ENCODE measurements at places on chromosomes 11 and 22.

- DNase-seq: no peak
Observed at GRCh38 chr11:19433367-19433766, 192.6 kb upstream of the E2F8 start.

GRCh38 chr22:20180640-20181039, 29.8 kb upstream of the CCDC188 start:
- DNase-seq: no peak

DNA sequence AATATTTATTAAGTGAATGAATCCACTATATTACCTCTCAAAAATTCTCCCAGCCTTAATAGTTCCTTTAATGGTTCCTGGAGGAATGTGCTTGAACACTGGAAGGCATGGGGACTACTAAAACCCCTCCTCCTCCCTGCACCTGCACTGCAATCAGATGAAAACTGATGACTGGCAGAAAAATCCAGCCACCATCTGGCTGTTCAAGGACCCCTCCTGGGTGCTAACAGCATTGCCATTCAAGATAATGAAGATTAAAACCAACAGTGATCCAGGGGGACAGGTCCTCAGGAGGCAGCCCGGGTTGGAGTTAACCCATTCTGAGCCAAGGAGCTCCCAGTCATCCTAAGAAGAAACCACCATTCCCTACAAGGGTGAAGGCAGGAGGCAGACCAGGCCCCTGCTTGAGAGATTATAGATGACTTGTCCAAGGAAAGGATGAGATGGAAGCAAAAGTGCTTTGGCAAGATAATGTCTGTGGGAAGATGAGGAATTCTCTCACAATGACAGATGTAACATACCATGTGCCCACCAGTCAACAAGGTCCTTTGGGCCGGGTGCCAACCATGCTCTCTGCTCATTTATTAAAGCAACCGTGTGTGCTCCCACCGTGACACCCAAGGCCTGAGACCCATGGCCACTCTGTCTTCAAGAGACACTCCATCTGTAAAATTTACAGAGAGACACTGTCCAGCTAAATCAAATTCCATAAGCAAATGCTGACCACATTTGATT, 90.6 kb downstream of the LARGE1 start:
- DNase-seq: no peak

- DNase-seq: no peak
Observed at GRCh38 chr11:78927511-78927910, 352.8 kb upstream of the NARS2 start.

GRCh38 chr22:38081941-38082828, 1.8 kb downstream of the SLC16A8 start:
- DNase-seq: no peak

DNA sequence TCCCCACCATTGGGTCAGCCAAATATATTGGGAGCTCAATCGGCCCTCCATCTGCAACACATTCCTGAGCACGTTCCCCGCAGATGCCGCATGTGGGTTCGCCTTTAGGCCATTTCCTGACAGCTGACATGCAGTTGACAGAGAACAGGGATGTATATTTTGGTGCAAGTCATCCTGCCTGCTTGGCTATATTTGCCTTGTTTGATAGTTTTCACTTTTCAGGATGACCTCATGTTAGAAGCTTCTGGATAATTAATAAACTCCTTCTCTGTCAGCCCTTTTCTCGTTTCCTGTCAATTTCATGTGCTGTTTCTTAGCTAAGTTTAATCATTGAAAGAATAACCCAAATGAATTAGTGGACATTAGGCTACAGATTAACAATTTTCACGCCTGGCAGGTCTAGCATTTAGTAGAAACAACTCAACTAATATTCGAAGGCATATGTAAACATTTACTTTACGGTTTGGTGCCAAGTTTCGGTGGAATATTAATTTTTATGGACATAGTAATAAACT, 105.8 kb upstream of the SLC5A12 start:
- no peak for DNase-seq

DNA sequence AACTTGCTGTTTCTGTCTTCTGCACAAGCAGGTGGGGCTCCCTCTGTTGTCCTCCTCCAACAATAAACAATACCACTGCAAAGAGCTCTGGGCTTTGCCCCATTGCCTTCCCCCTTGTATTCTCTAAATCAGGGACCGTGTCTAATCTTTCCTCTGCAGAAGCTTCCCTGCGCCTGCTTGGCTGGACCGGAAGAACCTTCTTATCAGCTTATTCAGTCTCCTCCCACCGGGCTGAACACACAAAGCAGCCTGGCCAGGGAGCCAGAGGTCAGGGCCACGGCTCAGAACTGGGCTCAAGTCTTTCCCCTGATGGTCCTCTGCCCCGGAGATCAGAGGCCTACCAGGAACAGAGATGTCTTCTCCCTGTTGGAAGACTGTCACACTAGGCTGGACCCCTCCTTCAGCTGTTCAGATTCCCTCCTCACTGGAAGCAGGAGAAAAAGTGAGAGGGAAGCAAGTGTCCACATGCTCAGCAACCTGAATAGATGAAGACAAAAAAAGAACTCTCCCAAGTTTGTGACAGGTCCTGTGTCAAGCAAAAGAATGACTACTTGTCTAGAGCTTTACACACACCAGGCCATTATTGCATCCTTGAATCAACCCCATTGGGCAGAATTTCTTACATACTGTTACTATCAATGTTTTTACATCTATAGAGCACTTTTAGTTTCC, 63.7 kb downstream of the RAB30 start:
- no peak for DNase-seq

DNA sequence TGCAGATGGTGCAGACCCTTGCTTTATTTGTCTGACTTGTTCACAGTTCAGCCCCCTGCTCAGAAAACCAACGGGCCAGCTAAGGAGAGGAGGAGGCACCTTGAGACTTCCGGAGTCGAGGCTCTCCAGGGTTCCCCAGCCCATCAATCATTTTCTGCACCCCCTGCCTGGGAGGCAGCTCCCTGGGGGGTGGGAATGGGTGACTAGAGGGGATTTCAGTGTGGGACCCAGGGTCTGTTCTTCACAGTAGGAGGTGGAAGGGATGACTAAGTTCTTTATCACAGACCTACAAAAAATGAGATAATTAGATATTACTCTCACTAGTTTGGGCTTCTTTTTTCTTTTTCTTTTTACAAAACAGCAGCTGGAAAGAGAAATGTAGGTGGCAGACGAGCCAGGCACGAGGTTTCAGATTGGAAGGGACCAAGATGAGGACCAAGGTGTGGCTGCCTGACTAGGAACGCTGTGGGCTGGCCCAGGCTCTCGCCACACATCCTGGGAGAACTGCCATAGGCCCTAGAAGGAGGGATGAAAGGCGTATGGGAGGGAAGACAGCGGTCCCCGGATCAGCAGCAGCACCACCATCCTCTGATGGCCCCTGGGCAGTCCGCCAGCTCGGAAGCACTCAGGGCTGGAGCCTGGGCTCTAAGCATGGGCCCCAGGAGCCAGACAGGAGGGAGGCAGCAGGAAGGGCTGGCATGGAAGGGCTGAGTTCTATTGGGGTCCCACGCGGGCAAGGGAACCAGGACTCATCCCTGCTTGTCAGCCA, 14.2 kb downstream of the TXN2 start:
- DNase-seq: no peak

DNA sequence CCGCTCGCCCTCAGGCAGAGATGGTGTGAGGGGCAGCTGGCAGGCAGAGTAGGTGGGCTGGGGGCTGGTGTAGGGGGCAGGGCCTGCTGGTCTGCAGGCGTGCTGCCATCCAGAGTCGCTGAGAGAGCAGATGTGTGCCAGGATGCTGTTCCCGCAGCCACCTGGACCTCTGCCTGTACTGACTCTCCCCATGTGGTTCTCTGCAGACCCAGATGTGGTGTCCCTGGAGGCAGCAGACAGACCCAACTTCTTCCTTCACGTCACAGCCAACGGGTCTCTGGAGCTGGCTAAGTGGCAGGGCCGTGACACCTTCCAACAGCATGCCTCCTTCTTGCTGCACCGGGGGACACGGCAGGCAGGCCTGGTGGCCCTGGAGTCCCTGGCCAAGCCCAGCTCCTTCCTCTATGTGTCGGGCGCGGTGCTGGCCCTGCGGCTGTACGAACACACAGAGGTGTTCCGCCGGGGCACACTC, 58.6 kb downstream of the OTOG start:
- DNase-seq: no peak

DNA sequence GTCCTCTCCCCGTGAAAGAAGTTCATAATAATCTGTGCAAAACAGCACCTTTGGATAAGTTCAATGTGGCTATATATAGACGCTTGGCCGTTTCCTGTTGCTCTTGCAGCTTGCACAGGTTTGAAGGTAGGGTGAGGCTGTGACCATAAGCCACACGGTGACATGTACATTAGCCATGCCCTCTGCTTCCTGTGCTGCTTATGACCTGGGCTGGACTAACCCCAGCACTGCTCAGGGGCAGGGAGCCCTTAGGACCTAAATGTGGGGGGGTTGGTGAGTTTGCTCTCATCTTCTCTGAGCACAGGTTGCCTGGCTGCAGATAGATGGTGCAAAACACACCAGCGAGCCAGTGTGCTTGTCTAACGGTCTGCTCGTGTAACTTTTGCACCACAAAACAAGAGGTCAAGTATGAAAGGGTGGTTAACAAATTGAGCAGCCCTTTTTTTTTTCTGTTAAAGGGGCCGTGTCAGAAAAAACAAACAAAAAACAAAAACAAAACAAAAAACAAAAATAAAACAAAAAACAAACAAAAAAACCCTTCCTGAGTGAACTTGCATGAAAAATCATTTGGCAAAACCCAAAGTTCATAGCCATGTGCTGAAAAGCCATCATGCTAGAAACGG, 37.3 kb downstream of the FLI1 start:
- DNase-seq: no peak

- no peak for DNase-seq
Observed at GRCh38 chr11:99020352-99021225, at the start of gene CNTN5. TSS of gene CNTN5 (plus strand) at chr11:99020949.

GRCh38 chr11:64810891-64811272, 531 bp upstream of the MEN1 start:
- no peak for DNase-seq

DNA sequence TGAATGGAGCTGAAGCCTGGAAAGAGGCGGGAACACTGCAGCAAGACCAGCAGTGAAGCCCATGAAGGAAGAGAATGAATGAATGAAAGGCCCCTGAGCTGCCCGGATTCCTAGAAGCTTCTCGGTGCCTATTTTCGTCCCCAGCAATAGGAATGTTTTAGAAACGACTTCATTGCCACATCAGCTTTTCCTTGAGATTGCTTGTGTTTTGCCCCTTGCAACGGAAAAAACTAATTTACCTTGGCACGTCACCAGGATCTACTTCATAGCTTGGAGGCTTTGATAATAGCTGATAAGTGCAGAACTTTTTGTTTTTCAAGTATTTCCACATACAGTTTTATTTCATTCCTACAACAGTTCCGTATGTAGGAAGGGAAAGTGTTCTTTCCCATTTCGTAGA, 248.9 kb upstream of the NARS2 start:
- no peak for DNase-seq

GRCh38 chr11:17550450-17551346, 3.6 kb downstream of the OTOG start:
- no peak for DNase-seq

- no peak for DNase-seq
Observed at GRCh38 chr11:88175569-88176075, 379 bp upstream of the RAB38 start.

GRCh38 chr11:14906578-14906977, 14.5 kb upstream of the CYP2R1 start:
- DNase-seq: no peak

- DNase-seq: no peak
Observed at GRCh38 chr11:117492578-117493251, 165.1 kb downstream of the CEP164 start.

DNA sequence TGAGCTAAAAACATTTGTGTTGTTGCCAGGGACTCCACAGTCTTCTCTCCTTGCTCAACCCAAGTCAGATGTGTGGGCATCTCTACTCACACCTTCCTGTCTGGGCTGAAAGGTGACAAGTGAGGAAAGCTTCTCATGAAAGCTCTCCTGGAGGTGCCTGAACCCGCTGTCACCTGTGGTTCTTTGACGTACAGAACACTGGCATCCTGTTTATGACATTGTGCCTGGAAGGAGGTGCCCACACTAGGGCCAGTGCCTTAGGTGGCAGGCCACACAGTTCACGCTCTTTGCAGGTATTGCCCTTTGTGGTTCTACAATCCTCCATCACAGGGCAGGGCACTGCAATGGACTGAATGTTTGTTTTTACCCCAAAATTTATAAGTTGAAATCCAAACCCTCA, 108.5 kb downstream of the CD44 start:
- peak; percentile 91 for DNase-seq

DNA sequence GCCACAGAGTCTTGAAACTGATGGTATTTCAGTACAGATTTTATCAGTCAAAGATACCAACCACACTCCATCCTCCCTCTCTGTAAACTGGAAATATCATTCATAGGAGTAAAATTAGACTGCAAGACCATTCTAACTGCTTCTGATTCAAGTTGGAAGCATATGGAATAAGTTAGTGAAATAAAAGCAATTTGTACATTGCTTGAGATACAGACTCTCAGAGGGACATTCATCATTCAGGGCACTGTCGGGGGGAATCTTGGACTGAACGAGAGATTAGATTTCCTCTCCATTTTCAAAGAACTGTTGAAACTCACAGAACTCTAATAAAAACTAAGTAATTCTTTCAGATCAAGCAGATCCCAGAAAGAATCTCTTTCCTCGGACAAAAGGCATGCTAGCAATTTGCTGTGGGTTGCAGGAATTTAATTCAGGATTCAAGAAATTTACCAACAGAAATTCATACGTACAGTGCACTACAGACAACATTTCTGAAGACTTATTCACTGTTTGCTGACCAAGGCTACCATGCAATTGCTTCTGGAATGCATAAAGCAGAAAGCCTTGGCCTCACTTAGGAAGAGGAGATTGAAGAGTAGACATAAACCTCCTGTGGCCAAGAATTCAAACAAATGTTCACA, 34.1 kb downstream of the PAMR1 start:
- no peak for DNase-seq

GRCh38 chr22:39524753-39525657, 4.6 kb downstream of the ATF4 start:
- DNase-seq: no peak

DNA sequence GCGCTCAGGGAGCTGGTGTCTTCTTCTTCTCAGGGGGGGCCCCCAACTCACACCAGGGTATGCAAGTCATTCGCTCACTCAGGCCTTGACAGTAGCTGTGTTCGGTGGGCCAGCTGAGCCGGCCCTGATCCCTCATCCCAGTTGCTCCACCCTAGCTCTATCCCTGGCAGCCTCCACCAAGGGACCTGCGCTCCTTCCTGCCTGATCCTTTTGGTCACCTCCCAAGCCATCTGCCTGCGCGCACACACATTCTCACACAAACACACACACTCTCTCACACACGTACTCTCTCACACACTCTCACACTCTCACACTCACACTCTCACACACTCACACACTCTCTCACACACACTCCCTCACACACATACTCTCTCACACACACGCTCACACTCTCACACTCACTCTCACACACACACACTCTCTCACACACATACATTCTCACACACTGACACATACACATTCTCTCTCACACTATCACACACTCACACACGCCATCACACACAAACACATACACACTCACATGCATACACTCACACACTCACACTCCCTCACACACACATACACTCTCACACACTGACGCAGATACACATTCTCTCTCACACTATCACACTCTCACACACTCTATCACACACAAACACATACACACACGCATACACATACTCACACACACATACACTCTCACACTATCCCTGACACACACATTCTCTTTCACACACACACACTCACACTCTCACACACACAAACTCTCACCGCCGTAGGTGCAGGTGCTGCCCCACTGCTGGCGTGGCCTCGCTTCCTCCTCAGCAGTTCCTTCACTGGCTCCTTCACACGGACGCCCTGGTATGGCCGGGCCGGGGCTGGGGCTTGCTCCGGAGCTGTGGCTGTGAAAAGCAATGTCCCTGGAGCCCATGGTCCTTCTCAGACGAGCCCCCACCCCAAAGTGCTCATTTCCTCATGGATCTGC, 20.8 kb downstream of the POU2AF1 start:
- no peak for DNase-seq

All from central memory CD4-positive, alpha-beta T cell (primary cell).